ENCODE measurements at places on chromosomes 16 and 17.

DNA sequence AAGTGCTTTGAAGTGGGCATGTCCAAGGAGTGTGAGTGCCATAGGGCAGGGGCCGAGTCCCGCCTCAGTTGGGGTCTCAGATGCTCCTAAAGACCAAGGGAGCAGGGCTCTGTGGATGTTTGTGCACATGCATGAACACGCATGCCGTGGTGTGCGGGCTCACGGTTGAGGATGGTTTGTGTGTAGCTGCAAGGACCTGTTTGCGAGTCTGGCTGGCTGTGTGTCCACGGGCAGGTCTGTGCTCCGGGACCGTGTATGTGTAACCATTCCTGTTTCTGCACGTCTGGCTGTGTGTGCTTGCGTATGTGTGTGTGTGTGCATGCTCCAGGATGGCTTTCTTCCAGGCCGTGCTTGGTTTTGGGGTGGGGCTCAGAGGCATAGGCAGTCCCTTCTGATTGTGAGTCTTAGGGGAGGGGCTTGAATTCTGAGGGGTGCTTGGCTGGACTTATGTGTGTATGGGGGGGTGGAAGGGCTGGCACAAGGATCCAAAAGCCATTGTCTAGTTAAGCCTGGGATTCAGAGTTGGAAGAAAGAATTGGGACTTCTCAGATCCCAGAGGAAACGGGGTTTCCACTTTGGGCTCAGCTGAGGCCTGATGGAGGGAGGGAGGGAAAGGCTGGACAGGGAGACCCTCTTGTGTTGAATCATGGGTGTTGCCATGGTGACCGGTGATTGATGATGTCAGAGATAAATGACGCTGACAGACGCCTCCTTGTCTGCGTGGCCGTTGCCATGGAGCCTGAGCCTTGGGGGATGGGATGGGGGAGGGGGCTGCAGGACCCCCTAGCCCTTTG is 14.4 kb downstream of the GJD3 start:
- DNase-seq: no peak

DNA sequence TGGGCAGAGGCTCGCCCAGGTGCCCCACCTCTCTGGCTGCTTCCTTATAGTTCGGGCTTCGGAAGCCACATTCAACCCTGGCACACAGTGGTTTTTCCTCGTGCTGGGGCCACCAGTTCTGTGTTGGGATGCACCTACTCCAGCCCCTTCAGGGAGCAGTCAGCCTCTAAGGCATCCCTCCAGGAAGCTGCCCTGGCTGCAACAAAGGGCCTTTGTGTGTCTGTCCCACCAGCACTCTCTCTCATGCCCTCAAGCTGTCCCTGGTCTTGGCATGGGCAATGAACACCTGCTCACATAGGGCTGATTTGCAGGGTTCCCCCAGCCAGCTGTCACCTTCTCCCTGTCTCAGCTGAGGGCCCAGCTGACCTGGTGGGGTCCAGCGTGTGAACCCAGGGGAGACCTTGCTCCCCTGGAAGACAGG is 754 bp upstream of the NOXO1 start:
- no peak for DNase-seq

DNA sequence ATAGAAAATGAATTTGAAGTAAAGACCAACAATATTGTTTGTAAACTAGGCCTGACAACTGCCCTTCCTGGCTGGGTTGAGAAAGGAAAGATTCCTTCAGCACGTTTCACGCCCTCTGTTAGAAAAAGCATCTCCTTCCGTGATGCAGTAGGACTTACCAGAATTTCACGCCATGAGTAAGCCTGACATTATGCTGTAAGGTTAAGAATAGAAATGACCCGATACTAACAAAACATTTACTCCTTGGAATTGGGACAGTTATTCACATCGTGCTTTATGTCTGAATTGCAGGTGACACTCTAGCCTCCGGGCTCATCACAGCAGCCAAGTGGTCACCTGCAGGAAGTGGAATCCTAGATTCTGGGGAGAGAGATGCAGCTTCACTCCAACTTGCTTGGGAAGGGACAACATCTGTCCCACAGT is 17.5 kb downstream of the MARCHF10 start:
- no peak for DNase-seq

DNA sequence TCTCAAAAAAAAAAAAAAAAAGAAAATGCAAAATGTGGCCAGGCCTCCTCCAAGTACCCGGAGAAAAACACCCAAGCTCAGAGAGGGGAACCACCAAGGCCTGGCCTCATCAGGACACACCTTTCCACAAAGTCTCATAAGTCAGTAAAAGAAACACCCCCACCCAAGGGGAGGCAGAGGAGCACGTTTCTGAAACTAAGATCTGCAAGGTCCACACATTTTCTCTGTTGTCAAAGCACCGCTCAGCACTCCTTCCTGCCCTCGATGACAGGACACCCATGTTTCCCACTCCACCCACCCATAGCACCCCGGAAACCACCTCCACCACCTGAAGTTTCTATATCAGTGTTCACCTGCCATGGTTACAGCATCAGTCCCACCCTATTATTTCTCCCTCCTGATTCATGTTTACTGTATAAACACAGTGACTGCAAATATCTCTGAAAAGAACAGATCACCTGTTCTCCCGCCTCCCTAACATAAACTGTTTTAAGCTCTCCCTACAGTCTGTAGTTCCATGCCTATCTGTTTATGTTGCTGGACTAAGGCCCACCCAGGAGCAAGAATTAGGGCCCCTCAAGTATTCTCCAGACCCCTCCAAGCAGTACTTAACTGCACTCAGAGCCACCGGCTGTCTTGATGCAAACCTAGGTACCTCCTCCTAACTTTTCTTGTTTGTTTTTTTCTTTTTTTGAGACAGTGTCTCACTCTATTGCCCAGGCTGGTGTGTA is 2.0 kb downstream of the CORO7 start:
- DNase-seq: no peak

DNA sequence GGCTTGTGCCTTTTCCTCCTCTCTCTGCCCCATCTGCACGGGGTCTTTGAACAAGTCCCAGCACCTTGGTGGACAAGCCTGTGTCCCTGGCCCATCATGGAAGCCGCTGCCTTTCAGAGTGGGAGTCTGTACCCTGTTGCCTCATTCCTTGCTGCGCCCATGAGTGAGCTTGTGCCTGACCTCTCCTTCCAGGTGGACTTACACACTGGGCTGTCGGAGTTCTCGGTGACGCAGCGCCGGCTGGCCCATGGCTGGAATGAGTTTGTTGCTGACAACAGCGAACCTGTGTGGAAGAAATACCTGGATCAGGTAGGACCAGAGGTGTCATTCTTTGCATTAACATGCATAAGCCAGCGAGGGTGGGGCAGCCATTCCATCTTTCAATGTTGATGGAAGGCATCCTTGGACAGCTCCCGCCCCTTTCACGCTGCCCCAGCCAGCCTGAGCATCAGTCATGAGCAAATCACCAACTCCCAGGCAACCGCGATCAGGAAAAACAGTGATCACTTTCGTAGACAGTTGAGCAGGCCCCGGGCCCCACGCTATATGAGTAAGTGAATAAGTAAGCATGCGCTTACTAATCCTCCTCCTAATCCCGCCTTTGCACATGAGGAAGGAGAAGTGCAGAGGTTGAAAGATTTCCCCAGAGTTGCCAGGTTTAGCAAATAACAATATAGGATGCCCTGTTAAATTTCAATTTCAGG is 36.8 kb downstream of the ATP2C2 start:
- DNase-seq: no peak

- no peak for DNase-seq
Observed at GRCh38 chr17:22090263-22090935, 398.1 kb downstream of the KCNJ18 start.

- no peak for DNase-seq
Observed at GRCh38 chr17:39200957-39201510, 951 bp downstream of the RPL19 start.

DNA sequence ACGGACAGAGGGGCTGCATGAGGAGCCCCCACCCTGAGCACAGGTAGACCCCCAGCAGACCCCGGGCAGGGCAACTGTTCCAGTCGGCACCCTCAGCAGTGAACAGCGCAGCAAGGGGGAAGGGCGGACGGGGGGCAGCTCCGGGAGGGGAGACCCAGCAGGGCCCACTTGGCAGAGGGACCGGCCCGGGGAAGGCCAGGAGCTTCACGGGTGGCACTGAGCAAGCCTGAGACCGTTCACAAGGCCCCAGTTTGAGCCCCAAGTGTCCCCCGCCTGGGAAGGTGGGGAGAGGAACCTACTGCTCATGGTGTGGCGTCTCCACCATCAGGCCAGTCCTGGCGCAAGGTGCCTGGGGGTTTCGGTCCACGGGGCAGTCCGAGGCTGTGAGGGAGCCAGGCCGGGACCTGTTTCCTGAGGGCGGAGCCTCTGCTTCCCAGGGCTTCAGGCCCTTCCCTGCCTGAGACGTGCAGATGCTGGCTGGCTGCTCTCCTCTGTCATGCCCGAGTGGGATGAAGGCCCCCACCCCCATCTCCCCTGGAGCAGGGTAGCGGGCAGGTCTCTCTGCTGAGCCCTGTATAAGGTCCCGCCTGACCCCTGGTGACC is 54.4 kb upstream of the GNG13 start:
- DNase-seq: no peak

GRCh38 chr16:11992008-11992584 is 15.6 kb downstream of the SNX29 start:
- DNase-seq: no peak

DNA sequence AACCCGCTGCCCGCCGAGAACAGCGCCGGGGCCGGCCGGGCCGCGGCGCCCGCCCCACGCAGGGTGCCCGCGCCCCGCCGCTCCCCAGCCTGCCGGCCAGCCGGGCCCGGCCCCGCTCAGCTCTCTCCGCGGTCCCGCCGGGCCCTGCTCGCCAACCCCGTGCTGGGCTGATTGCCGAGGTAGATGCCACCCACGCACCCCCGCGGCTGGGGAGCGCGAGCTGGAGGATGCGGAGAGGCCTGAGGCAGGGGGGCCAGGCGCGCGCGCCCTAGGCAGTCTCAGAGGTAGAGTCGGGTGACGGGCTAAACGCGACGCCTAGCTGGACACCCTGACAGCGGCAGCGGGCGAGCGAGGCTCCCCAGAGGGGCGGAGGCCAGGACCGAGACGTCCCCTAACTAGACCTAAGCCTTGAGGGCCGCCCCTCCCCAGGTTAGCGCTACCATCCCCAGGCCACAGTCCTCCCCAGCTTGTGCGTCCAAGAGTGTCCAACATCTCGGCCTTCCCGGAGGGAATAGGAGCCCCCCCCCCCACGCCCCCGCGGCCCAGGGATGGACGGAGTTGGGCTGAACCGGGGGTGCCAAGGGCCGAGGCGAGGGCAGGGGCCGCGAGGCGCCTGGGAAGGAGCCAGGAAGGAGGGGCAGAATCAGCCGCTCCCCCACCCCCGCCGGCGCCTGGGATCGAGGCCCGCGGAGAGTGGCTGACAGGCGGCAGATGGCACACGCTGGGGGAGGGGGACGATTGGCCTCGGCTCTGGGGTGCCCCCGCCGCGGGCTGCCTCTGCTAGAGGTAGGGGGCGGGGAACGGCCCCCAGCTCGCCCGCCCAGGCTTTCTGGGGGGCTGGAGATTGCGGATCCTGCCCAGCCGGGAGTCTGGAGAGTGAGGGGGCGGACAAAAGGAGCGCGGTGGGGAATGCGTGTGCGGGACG is 2.5 kb upstream of the ZNF423 start:
- peak; percentile 82 for DNase-seq

GRCh38 chr16:59881376-59881775 is 1147.3 kb upstream of the GOT2 start:
- DNase-seq: no peak

GRCh38 chr17:71922439-71922838 is 198.4 kb upstream of the SOX9 start:
- no peak for DNase-seq

DNA sequence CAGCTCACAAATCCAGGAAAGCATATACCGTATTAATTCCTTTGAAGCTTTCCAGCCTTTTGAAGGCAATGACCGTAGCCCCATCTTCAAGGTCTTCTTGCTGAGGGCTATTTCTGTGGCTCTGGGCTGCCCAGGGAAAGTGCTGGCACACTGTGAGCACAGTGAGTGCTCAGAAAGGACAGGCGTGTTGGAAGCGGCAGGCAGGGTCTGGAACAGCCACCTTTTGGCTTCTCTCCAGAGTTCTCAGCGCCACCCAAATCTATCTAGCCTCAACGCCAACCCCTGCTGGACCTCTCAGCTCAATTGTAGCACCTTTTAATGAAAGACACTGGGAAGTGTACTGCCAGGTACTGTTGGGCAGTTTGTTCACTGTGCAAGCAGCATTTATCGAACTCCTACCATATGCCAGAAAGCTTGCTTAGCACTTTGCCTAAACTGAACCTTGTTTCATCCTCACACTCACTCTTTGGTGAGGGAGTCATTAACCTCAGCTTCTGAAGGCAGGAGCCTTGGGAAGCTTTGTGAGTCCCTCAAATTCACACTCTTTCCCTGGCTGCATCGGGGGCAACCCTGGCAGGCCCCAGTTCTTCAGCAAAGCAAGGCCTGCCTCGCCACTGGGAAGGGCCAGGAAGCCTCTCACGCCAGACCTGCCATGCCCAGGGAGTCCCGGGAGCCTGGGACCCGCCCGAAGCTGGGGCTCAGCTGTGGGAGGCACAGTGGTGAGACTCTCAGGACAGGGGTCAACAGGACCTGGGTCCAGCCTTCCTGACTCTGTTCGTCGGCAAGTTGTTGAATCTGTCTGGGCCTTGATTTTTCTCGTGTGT is 13.5 kb upstream of the CIBAR2 start:
- DNase-seq: no peak

- no peak for DNase-seq
Observed at GRCh38 chr17:68734931-68735330, 133.8 kb upstream of the FAM20A start.

DNA sequence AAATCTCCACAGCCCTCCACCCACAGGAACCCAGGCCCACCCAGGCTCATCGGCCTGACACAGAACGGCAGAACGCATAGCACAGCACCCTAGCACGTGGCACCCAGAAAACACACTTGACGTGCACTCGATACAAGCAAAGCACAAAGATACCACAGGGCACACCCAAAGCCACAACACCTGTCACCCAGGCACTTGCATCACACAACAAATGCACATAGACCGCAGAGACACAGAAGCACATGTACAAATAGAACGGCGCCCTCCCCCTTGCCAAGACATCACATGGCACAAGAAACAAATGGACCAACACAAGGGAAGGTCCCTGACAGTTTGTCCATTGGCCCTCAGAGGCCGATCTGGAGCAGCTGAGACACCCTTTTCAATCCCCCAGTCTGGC is 147.7 kb upstream of the WSCD1 start:
- no peak for DNase-seq
